Stimulated activated CD8-positive, alpha-beta memory T cell treated with anti-CD3 and anti-CD28 coated beads, Interleukin-15, amount 100 ng/mL, for 24 hours (primary cell): ENCODE measurements at places on chromosomes 7 and 10.

GRCh38 chr10:127196282-127197153, at the start of gene INSYN2A:
INSYN2A (minus strand) TSS chr10:127196591; CDS start chr10:127176395, 20,196 bp downstream.
- no peak for DNase-seq

- DNase-seq: no peak
These were observed 87.6 kb upstream of the AFAP1L2 start for GRCh38 chr10:114491933-114492332.

DNA sequence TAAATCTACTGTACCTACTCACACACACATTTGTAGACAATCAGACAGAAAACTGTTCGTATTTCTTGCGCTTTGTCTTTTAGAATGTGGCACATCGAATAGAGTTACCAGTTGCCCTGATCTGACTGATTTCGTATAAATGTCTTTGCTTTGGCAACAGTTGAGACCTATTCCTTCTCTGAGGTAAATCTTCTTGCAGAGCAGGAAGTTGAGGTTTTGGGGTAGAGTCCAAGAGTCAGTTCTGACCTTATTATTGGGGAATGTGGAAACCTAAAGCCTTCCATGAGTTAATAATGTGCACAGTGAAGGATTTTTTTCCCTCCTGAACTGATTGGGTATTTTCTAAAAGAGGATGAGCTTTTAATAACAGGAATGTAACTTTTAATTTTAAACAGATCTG, 135.3 kb downstream of the KIAA1217 start:
- DNase-seq: no peak

- no peak for DNase-seq
These were observed 186.0 kb downstream of the JAZF1 start for GRCh38 chr7:27994639-27995038.

DNA sequence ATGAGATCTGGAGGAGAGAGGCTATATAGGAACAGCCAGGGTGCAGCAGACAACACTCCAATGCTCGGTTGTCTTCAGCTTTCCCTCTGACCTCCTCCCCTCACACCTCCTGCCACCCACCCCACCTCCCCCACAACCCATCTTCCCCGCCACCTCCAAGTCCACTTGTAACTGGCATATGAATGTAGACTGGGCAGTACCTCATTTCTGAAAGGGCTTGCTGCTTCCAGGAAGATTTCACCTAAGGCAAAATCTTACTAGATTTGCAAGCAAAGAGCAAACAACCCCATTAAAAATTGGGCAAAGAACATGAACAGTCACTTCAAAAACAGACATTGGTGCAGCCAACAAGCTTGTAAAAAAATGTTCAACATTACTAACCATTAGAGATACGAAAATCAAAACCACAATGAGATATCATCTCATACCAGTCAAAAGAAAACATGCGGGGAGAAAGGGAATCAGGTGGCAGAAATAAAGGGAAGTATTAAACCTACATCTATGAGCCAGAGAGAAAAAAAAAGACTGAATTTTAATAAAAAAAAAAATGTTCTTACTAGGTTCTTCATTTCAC, 164.6 kb upstream of the C1GALT1 start:
- no peak for DNase-seq

GRCh38 chr7:14446829-14447228, 455.7 kb downstream of the DGKB start:
- DNase-seq: no peak

- no peak for DNase-seq
These were observed 4.1 kb downstream of the FBXO24 start for GRCh38 chr7:100590077-100590737.
